ENCODE measurements at places on chromosomes 11 and 22.
A peak's percentile ranks its signal among the peaks of the same experiment; 100 is the strongest.

GRCh38 chr11:65026810-65027209 lies 429 bp upstream of the SNX15 start:
- no peak for DNase-seq

GRCh38 chr22:37260901-37261336 lies 16.9 kb upstream of the RAC2 start:
- DNase-seq: peak; percentile 66

GRCh38 chr11:93525601-93526345 lies 17.4 kb downstream of the SMCO4 start:
- no peak for DNase-seq

- no peak for DNase-seq
These were observed 684.4 kb downstream of the NTM start for GRCh38 chr11:132054822-132055221.

DNA sequence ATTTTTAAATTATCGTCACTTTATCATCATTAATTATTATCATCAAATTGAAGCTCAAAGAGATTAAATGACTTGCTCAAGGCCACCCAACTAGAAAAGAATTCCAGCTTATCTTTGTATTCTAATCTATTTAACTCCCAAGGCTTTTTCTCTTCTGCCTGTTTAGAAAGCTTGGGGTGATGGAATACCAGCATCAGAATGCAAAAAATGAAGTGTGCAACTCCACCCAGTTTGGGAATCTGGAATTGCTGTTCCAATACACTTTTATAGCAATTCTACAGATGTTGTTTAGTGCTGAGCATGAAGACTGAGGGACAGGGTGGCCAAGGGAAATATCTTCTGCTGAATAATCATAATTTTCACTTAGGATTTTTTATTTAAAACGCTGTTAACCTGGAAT lies 97.2 kb upstream of the FIBIN start:
- no peak for DNase-seq

DNA sequence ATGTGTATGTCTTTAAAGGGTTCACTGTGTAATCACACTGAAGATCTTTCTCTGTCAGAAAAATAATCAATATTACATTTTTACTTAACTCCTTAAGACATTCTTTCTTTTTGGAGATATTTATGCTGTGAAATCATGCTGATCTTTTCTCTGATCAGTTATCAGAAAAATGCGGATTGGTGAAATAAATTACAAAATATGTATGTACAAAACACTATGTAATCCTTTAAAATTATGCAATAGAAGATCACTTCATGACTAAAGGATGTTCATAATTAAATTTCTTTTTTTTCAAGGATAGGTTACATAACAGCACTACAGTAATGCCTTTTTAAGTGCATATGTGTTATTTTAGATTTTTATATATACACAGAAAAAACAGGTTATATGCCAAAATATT lies 24.7 kb downstream of the BTBD10 start:
- DNase-seq: no peak

GRCh38 chr11:45104006-45104789 lies 42.2 kb upstream of the PRDM11 start:
- DNase-seq: no peak

DNA sequence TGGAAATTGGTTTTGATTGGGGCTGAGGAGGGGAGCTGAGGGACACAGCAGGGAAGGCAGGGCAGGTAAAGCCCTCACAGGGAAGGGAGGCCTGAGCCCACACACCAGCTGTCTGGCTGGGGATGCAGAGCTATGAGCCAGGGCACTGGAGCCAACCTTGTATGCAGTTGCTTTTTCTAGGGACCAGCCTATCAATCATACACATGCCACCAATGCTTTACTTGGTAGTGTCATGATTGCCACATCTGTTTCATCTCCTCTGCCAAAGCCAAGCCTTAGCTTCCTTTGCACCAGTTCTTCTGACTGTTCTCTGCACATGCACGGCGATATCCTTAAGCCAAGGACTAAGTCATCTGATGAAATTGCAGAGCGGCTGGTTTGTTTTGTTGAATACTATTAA lies 207.1 kb upstream of the PLET1 start:
- no peak for DNase-seq

DNA sequence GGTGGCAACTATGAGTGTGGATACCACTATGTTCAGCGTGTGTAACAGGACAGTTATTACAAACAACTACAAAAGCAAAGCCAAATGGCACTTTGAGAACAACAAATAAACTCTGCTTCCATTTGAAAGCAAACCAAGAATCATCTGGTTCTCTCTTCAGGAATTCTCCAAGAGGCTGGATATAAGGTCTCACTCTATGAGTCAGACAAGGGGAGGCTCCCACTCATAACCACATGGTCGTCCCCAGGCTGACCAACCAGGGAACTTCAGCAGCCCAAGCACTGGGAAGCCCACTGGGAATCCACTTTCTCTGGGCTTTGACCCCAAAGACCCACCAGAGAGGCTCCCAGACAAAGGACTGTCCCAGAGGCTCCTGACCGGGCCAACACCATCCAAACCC lies 35.3 kb downstream of the DGCR2 start:
- no peak for DNase-seq
